ENCODE measurements at places on chromosomes 2 and 18.

GRCh38 chr18:77376043-77376732 is 126.5 kb downstream of the GALR1 start:
- DNase-seq = no peak

DNA sequence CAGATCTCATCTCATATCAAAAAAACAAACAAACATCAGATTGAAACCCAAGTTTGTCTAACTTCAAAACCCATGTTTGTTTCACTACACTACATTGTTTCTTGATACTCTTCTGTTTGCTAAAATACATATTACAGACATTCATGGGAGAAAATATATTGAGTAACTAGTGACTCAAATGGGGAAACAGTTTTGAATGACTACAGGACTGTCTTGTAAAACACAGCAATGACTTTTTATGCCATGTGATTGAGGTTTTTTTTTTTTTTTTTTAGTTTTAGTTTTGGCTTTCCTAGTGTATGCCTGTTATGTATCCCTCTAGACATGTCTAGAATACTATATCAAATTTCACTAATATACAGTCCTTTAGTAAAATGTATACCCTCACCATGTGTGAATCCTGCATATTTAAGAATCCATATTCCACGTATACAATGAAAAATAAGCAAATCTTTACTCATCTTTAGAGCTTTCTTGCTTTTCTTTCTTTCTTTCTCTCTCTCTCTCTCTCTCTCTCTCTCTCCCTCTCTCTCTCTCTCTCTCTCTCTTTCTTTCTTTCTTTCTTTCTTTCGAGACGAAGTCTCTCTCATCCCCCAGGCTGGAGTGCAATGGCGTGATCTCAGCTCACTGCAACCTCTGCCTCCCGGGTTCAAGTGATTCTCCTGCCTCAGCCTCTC is 46.6 kb upstream of the SERTAD2 start:
- DNase-seq = no peak

DNA sequence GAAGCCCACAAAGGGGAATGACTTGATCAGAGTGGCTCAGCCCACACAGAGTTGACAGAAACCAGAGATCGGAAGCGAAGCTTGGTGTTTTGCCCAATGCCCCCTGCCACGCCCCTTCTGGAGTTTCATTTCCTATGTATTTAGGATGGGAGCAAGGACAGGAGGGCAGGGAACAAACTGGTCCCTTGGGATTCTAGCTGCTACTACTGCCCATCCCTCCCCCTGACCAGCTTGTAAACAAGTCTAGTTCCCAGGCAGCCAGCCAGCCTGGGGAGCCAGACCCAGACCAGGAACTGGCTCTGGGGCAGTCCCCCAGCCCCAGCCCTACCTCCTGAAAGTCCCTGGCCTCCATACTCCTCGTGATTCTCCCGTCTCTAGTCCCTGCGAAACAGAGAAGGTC is 8.3 kb downstream of the WNT6 start:
- no peak for DNase-seq

GRCh38 chr2:219642069-219642454 is 14.6 kb downstream of the SLC4A3 start:
- no peak for DNase-seq

DNA sequence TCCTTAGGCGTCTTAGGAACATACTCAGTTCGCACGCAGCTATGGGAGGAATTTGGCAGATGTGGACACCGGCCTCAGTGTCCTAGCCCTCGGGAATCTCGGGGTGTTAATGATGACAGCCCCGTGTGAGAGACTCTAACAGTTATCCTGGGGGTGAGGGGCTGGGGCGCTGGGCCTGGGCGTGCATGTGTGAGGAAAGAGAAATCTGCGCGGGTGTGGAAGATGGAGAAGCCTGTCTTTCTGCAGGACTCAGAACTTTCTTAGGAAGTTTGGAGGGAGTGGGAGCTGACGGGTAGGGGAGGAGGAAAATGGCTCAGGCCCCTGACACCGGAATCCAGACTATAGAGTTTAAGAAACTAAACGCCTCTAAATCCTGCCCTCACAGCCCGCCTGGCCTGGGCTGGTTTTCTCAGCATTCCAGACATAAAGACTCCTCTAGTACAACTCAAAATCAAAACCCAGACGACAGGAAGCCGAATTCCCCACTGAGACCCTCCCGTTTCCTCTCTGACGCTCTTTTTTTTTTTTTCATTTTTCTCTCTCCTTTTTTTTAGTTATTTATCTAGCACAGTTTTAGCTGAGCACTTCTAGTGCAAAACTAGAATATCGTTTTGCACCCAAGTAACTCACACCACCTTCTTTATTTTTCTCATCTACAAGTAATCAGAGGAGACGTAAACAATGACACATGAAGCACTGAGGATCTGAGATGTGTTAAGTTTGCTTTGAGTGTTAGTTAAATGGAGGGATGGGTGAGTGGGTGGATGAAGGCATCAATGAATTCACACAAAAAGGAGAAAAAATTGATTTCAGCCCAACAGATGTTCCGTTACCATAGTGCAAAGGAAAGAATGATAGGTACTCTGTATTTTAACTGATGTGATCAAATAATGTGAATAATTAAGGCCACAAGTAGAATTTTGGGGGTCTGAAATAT is 1.2 kb upstream of the HAAO start:
- DNase-seq = no peak

GRCh38 chr2:37156071-37156856 is 516 bp downstream of the EIF2AK2 start:
- peak; percentile 15 for DNase-seq

DNA sequence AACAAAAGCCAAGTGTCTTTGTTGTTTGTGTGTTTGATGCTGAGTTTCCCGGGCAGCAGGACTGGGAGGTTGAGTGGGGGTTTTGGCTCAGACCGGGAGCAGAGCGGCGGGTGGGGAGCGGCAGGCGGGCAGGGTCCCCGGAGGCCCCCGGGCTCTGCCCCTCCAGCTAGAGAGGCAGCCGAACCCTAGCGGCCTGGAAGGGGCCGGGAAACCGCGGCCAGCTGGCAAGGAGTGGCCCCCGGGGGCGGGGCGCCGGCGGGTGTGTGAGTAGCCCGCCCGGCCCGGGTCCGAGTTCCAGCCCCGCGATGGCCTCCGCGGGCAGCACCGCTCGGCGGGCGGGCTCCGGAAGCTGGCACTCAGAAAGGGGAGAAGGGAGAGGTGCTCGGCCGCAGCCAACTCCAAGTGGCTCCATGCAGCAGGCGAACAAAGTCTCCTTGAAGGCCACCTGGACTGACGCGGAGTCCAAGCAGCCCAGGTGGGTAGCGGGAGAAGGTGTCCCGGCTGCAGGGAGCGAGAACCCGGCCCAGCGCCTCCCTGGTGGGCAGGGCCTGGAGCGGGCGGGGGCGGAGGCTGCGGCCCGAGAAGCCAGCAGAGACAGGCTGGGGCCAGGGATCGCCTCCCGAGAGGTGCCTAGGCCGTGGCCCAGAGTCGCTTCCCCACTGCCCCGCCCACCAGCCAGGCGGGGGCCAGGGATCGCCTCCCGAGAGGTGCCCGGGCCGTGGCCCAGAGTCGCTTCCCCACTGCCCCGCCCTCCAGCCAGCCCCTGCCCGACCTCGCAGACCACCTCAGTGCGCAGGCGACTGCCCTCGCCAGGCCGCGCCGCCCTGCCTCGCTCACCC is at the start of gene ANKRD53:
ANKRD53 (plus strand) TSS at position 290 of the 839 bp plus-strand sequence; CDS start at position 306, 16 bp downstream.
- DNase-seq = no peak

- no peak for DNase-seq
These were observed 35.3 kb upstream of the PDCL3 start for GRCh38 chr2:100527440-100528015.

GRCh38 chr2:141728886-141729285 is 401.9 kb downstream of the LRP1B start:
- no peak for DNase-seq

DNA sequence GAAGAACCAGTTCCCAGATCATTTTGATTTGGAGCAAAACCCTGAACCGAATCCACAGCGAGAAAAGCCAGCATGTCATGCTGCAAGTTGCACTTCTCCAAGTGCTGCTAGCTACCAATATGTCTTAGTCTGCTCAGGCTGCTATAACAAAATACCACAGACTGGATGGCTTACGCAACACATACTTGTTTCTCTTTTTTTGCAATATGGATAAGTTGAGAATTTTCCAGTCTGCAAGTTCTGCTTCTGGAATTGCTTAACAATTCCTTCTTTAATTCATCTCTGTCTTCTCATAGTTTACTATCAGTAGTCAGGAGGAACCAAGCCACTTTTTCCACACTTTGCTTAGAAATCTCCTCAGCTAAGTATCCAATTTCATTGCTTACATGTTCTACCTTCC is 105.9 kb upstream of the RBBP8 start:
- no peak for DNase-seq

GRCh38 chr2:207241198-207241597 is 75.5 kb upstream of the KLF7 start:
- DNase-seq = no peak

DNA sequence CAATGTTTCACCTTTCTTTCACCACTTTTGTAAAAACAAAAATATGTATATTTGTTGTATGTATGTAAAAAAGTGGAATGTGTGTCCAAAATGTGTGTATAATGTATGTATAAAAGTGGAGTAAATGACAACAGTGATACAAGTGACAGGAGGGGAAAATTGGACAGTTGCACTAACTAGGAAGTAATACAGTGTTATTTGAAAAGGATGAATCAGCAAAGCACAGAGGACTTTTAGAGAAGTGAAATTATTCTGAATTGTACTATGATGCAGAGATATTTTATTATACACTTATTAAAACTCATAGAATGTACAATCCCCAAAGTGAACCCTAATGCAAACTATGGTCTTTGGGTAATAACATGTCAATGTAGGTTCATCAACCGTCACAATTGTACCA is 331.3 kb upstream of the CNTNAP5 start:
- DNase-seq = no peak

DNA sequence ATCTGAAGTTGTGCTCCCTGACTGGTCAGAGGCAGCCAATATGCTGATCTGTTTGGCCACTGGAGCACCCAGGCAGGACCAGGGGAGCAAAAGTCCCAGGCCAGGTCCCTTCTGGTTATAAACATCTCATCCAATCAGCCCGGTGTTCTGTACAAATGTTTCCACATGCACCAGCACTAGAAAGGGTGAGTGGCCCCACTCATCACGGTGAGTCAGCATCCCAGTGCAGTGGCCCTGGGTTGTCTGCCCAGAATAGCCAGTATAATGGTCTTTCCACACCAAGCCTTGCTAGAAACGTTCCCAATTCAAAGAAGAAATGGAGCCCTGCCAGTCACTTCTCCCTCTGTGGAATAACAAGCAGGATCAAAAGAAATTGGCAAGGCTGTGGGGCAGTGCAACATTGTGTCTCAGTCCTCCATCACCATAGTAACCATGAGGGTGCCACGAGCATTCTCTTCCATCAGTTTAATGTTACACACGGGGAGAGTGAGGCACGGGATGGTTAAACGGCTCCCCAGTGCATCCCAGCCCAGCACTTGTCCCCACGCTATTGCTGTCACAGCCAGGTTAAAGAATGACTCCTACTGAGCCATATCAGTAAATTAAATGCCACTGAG is 174.9 kb downstream of the SEPTIN10 start:
- DNase-seq = no peak

GRCh38 chr2:196702641-196703040 is 63.1 kb downstream of the CCDC150 start:
- DNase-seq = no peak

- no peak for DNase-seq
These were observed 700.9 kb downstream of the ERBB4 start for GRCh38 chr2:211837706-211838105.

GRCh38 chr18:27954226-27954625 is 222.7 kb downstream of the CDH2 start:
- DNase-seq = no peak

DNA sequence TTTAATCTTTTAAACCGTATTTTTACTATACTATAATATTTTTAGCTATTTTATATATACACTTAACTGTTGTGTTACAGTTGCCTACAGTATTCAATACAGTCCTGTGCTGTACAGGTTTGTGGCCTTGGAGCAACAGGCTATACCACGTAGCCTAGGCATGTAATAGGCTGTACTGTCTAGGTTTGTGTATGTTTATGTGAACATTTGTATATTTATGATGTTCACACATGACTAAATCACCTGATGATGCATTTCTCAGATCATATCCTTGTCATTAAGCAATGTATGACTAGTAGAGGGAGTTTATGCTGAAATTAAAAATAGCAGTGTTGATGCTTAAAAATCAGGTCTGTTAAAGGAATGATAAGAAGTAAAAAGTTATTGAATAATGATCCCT is 92.3 kb upstream of the RANBP2 start:
- DNase-seq = no peak

- DNase-seq = no peak
These were observed 212.6 kb downstream of the INSIG2 start for GRCh38 chr2:118300832-118301231.

DNA sequence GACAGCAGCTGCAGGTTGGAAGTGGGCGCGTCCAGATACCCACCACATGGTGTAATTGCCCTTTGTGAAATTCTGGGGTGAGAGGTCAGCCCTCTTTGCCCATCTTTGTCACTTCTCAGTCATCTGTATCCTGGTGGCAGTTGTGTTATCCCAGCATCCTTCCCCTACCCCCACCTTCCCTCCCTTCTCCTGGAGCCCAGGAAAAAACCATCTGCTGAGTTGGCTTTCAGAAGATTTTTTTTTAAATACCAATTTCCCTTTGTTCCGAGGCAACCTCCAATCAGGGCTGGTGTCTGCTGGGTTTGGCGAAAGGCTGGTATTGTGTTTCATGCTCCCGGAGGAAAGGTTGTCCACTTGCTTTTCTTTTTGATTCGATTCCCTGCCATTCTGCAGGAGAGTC is 35.2 kb downstream of the SETBP1 start:
- DNase-seq = no peak

DNA sequence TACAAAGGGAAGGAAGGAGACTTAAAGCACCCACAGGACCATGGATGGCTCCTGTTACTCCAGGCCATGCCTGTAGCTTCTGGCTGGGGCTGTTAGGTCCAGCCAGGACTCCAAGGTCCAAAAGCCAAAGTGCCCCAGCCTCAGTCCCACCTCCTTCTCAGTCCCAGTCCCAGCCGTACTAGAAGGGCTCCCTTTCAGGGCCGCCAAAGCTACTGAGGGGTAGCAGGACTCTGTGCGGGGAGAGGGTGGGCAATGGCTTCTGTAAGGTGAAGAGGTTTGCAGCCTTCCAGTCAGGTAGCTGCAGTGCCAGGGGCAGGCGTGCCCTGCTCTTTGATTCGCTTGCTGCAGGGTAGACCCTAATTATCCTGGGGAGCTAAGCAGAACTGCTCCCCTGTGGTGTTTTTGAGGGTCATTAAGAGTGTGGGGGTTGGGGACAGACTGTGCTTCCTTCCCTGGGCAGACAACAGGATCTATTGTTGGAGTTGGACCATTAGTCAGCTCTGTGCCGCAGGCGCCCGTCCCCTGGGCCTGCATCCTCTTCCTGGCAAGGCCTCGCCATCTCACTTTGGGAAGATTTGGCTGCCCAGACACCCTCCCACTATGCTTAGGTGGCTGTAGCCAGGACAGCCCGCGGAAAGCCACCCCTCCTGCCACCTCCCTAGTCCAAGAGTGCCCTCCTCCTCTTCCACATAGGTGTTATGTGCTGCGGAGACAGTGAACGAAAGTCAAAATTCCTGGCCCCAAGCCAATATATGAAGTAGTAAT is 118.8 kb downstream of the ZBTB7C start:
- no peak for DNase-seq

DNA sequence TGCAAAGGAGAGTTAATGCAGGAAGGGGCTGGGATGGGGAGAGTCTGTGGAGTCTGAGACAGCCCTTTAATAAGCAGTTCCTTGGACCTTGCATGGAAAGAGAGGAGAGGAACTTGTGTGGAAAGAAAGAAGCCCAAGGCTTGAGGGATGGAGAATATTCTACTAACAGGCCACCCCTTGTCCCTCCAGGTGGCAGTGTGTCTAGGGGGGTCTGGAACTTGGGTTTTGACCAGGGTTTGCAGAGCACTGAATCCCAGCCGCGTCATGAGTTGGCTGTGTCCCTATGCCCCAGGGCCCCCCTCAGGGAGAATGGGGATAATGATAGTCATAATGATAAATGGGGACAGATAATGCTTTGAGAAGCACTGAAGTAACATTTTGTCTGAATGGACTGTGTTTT is 15.0 kb downstream of the TCF7L1 start:
- DNase-seq = no peak

Data from stimulated activated CD8-positive, alpha-beta memory T cell treated with anti-CD3 and anti-CD28 coated beads, Interleukin-4, amount 100 ng/mL, for 1 hour (primary cell).